Stimulated activated CD4-positive, alpha-beta T cell treated with anti-CD3 and anti-CD28 coated beads, TNF-alpha, amount 100 ng/mL, for 4 hours (primary cell): ENCODE measurements at places on chromosomes 3 and 15.

GRCh38 chr3:119352863-119353527, 58.8 kb downstream of the ARHGAP31 start:
- no peak for DNase-seq

GRCh38 chr3:10345911-10346310, 25.0 kb upstream of the SEC13 start:
- DNase-seq, result no peak

DNA sequence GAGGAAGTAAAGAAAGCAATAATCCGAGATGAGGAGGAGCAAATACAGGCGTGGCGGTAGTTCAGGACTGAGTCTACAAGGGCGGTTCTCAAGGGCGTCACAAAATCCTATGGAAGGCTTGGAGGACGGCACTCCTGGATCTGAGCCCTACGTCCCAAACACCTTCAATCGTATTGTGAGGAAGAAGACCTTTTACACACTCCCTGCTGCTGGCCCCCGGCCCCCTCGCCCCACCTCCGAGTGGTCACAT, 747 bp downstream of the PLD1 start:
- DNase-seq, result no peak

GRCh38 chr3:123005291-123005690, 22.3 kb downstream of the SEMA5B start:
- no peak for DNase-seq

GRCh38 chr3:37256447-37256846, 82.1 kb upstream of the LRRFIP2 start:
- DNase-seq, result no peak

GRCh38 chr15:79572691-79573404, 140.7 kb downstream of the MINAR1 start:
- DNase-seq, result no peak

- no peak for DNase-seq
Measured at GRCh38 chr3:52456169-52456799, 880 bp downstream of the NISCH start.

DNA sequence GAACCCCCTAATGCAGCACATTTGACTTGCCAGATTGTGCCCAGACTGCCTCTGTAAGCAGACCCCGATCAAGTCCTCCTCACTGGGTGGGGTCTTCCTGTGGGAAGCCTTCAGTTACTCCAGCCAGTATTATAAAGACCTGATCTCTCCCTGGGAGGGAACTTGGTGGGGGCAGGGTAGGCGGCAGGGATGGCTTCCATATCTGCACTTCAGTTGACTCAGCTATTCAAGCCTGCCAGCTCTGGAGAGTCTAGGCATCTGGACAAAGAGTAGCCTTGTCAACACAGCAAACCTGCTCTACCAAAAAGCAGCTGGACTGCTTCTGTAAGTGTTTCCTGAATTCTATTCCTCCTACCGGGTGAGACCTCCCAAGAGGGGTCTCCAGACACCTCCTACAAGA, 21.0 kb upstream of the SLC25A38 start:
- no peak for DNase-seq

DNA sequence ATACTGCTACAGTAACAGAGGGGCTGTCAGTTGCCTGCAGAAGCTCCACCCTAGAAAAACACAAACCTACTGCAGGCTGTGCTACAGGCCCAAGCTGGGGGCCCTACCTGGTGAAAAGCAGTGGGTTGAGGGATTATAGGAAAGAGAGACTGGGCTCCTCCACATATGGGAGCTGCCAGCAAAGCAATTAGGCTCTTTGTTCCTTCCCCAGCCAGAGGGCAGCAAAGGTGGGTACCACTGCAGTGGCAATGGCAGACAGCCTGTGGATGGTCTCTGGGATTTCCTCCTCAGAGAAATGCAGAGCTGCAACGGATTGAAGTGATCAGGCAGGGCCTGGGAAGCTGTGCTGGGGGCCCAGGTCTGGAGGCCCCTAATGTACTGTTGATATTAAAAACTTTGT, 19.1 kb upstream of the DNAAF4 start:
- DNase-seq, result no peak

GRCh38 chr3:156390846-156391245, 164.1 kb downstream of the SSR3 start:
- no peak for DNase-seq
